ENCODE measurements at places on chromosomes 5 and 9.

- no peak for DNase-seq
Observed at GRCh38 chr9:37302277-37302676, 120.2 kb upstream of the GRHPR start.

GRCh38 chr5:127056896-127057295, 16.4 kb downstream of the C5orf63 start:
- no peak for DNase-seq

DNA sequence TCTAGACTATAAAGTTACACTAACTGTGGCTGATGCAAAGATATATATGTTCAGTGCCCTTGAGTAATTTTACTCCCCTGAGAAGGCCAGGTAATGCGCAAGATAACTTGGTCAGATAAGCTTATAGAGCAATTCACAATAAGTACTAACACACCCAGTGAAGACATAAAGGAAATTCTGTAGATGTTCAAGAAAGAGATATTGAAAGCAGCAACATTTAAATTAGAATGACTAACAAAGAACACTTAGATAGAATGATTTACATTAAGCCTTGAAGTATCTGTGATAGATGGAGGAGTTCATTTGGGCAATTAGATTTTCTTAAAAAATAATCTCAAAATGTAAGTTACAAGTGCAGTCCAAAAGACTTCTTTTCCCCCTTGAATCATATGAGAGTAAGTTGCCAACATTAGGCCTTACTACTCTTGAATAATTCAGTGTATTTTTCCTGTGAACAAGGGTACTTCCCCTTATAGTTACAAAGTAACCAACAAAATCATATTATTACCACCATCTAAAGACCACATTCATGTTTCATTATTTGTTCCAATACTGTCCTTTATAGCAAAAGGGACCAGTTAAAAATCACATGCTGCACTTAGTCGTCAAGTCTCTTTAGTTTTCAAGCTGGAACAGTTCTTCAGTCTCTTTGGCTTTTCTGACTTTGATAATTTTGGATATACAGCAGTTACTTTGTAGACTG, 44.4 kb upstream of the ELOVL7 start:
- DNase-seq, result no peak

DNA sequence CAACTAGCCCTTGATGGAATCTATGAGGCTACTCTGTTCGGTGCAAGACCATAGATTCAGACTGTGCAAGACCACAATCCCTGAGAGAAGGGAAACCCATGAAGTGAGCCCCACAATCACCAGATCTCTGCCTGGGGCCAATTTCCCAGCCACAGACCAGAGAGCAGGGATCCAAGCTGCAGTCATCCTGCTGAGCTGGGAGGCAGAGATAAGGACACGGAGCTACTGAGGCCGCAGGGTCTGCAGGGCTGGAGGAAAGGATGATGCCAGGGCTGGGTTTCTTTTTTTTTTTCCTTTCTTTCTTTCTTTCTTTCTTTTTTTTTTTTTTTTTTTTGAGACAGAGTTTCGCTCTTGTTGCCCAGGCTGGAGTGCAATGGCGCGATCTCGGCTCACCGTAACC, 47.7 kb upstream of the FUBP3 start:
- no peak for DNase-seq

GRCh38 chr9:127895811-127896210, 3.6 kb downstream of the ST6GALNAC6 start:
- no peak for DNase-seq

Data from stimulated activated CD4-positive, alpha-beta T cell treated with anti-CD3 and anti-CD28 coated beads, TNF-alpha, amount 100 ng/mL, for 1 hour (primary cell).